ENCODE measurements at places on chromosomes 1 and 21.

GRCh38 chr1:22197644-22198043 is 54.7 kb upstream of the WNT4 start:
- no peak for DNase-seq

DNA sequence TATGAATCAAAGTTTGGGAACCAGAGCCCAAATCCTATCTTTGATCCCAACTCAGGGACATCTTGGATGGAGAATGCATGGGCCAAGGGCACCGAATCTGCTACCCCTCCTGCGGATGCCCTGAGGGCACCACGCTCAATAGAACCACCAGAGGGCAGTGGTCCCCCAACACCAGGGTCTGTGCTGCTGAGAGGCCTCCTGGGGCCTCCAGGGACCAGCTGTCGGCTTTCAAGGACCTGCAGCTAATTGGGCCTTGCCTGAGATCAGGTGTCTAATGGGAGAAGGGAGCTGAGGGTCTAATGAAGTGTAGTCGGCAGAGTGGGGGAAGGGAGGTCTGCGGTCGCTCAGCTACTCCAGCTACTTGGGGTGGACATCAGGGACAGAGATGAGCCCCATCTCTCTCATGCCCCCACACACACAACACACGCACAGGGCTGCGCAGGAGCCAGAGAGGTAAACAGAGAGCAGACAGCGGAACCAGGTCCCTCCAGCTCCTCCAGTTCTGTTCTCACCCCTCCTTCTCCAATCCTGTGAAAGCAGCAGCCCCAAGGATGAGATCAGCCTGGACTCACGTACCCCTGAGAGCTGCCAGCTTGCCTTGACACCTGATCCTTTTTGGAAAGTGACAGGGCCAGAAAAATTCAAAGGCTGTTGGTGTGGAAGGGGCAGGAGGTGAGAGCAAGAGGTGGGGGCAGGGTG is 34.9 kb upstream of the PPP1R15B start:
- peak; percentile 64 for DNase-seq

DNA sequence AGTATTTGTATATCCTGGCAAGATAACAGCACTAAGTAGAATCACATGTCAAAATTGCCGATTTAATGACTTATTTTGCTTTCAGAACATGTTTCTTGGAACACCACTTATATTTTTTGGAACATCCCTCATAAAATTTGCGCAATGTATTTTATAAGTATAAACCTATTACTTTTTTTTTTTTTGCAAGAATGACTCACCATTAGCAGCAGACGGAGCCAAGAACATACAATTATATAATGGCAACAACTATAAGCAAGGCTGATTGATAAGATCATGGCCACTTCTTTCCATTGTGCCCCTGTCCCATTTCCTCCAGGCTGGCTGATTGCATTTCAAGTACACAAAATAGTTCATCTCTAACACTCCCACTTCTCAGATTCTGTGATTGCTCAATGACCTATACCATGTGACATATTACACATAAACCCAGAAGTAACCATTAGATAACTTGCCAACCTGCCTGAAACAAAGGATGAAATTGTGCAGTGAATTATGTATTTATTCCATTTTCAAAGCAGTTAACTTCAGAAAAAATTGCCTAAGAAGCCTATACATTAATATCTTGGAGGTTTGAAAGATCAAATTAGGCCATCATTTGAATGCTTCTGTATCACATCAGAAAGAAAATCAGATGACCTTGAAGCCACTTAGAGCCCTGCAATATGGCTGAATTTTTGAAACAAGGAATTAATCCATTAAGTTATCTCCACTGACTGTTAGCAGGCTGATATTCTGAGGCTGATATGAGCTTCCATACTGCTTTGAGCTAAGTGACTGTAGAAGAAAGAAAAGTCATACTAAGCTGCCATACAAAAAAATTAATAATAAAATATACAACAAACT is 77.8 kb upstream of the PRMT6 start:
- peak; percentile 46 for DNase-seq

DNA sequence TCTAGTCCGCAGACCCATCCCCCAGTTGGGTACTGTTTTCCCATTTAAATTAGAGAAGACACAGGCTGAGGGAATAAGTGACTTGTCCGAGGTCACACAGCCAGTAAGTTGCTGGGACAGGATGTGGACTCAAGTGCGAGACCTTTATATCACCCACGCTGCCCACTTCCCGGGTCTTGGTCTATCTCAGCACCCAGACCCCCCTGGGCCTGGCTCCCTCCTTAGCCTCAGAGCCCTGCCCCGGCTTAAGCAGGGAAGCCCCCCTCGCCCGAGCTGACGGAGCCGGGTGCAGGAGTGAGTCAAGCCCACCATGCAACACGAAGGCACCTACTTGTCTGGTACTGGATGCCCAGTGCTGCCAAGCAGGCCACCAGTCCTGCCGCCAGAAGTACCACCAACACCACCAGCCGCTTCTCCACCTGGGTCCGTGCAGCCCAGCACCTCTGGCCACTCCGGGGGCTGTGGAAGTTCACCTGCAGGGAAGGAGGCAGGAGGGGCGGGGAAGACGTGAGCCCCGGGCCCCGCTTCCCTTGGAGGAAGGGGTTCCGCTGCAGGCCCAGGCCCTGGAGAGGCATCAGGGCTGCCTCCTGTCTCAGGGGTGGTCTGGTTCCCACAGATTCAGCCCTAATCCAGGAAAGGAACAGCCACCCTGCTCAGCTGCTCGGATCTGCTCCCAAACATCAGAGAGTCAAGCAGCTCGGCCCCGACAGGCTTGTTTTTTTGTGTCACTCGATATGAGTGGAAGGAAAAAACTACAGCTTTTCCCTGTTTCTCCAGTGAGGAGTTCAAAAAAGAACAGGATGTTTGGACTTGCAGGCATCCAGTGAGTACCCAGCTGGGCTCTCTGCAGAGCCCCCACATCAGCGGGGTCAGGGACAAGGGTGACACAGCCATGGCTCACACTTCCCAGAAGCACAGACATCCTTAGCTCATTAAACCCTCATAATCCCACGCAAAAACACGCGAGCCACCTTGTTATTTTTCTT is 11.1 kb downstream of the ECE1 start:
- DNase-seq = no peak

DNA sequence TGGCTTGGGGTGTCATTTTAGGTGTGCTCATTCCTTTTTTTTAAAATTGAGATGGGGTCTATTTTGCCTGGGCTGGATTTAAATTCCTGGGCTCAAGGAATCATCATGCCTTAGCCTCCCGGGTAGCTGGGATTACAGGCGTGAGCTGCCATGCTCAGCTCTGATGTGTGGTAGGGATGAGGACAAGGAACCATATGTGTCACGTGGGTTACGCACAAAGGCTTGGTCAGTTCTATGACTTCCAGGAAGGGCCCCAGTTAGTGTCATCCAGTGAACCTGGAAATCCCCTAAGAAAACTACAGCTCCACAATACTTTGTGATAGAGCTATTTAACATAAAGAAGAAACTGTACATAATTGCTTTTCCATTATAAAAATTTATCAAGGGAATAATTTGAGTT is 6.7 kb upstream of the METTL25B start:
- no peak for DNase-seq

DNA sequence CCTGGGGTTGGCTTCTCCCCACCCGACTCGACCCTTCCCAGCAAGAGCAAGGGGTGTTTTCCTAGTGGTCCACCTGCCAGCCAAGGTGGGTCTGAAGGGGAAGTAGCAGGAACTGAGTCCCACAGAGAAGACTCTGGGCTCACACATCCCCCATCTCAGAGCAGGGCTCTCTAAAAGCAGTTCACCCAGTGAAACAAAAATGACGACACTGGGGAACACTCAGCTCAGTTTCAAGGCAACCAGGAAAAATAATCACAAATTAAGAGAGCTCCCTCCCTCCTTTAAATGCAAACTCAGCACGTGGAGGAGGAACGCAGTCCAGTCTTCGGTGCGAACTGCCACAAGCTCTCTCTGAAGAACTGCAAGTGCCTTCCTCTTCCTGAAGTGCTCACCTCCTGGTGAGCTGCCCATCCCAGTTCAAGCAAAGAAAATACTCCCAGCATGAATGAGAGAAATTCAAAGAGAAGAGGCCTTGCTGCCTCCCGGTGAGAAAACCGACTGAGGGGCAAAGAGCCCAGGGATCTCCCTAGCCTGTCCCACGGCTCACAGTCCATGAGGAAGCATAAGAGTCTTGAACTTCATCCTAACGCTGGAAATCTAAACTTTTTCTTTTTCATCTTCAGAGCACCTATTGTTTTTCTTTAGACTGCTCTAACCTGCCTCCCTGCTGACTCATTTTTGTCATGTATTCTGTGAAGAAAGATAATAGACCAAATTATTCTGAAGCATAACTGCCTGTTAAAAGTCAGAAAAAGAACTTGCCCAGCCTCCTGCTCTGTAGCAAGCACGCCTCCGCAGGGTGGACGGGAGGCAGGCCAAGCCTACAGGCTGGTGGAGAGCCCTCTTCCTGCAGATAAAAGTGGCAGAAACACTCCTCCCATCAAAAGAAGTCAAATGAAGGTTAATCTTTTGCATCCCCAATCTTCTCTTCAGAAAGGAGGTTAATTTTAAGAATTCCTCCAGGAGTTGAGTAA is 281.4 kb downstream of the HHIPL2 start:
- DNase-seq = no peak

- DNase-seq = no peak
Observed at GRCh38 chr1:68128820-68129219, 78.4 kb upstream of the DIRAS3 start.

DNA sequence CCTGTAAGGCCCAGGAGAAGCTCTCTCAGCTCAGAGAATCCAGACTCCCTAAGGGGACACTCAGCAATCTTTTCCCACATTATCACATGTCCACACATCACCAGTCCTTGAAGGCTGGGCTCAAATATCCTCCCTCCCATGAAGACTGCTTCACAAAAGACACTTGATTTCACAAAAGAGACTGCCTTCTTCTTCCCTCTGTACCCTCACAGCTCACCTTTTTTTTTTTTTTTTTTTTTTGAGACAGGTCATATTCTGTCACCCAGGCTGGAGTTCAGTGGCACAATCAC is 1.5 kb downstream of the CD58 start:
- no peak for DNase-seq

DNA sequence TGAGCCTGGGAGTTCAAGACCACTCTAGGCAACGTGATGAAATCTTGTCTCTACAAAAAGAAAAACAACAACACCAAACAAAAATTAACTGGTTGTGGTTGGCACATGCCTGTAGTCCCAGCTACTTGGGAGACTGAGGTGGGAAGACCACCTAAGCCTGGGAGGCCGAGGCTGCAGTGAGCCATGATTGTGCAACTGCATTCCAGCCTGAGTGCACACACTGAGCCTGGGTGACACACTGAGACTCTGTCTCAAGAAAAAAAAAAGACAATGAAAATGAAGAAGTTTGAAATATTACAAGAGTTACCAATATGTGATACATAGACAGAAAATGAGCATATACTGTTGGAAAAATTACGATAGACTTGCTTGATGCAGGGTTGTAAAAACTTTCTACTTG is 31.9 kb downstream of the PDC start:
- DNase-seq = no peak

- DNase-seq = no peak
Observed at GRCh38 chr1:203797948-203798655, 2.7 kb downstream of the ZBED6 start.

- peak; percentile 33 for DNase-seq
Observed at GRCh38 chr1:41918450-41919043, at the start of gene HIVEP3. Gene HIVEP3 (minus strand): TSS chr1:41918922.

- DNase-seq = no peak
Observed at GRCh38 chr1:70429219-70429618, 18.2 kb downstream of the CTH start.

DNA sequence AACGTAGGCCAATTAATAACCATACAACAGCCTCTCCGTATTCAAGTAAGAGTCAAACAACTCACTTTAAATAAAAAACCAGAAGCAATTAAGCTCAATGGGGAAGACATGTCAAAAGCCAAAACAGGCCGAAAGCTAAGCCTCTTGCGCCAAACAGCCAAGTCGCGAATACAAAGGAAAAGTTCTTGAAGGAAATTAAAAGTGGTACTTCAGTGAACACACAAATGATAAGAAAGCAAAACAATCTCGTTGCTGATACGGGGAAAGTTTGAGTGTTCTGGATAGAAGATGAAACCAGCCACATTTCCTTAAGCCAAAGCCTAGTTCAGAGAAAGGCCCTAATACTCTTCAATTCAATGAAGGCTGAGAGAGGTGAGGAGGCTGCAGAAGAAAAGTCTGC is 53.4 kb downstream of the SIPA1L2 start:
- DNase-seq = no peak

DNA sequence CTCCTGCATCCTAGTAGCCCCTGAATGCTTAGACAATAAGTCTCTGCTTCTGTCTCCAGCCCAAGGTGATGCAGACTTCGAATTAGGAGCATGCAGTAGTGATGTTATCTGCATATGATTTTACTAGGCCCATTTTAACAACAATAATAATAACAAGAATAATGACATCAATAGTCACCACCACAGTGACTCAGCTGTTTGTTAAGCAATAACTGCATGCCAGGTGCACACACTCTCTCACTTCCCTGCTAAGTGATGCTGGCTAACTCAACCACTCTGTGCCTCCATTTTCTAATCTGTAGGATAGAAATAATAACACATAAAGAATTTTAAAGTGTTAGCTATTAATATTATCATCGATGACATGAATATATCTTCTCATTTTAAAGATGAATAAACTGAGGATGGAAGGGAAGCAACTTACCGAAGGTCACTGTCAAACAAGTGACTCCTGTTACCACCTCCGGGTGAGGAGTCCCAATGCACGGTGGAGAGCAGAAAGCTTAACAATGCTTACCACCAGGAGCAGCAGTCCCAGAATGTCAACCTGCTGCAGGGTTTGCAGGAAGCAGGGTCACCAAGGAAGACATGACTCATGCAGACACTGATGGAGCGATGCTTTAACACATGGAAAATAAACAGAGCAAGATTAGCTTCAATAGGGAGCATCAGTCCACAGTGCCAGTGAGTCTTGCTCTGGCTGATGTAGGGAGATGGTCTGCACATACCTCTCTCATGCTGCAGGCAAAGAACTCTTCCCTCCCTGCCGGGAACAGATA is 290.2 kb downstream of the SPATA17 start:
- no peak for DNase-seq

- no peak for DNase-seq
Observed at GRCh38 chr1:60898987-60899386, 183.4 kb upstream of the NFIA start.

DNA sequence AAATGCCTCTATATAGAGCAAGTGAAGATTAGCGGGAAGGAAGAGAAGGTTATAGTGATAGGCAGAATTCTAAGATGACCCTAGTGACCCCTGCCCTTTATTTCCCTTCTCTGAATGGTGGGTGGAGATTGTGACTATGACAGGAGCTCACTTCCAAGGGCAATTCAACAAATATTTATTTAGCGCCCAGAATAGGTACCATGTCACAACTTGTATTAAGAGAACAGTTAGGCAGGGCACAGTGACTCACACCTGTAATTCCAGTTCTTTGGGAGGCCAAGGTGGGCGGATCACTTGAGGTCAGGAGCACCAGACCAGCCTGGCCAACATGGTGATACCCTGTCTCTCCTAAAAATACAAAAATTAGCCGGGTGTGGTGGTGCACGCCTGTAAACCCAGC is 236.0 kb upstream of the POGK start:
- DNase-seq = no peak

All from fibroblast of skin of scalp (primary cell).